Stimulated activated CD4-positive, alpha-beta T cell treated with anti-CD3 and anti-CD28 coated beads, Interleukin-12 subunit alpha, Interleukin-12 subunit beta, amount 100 ng/mL, for 24 hours (primary cell): ENCODE measurements at places on chromosomes 12 and 14.
A peak's percentile ranks its signal among the peaks of the same experiment; 100 is the strongest.

DNA sequence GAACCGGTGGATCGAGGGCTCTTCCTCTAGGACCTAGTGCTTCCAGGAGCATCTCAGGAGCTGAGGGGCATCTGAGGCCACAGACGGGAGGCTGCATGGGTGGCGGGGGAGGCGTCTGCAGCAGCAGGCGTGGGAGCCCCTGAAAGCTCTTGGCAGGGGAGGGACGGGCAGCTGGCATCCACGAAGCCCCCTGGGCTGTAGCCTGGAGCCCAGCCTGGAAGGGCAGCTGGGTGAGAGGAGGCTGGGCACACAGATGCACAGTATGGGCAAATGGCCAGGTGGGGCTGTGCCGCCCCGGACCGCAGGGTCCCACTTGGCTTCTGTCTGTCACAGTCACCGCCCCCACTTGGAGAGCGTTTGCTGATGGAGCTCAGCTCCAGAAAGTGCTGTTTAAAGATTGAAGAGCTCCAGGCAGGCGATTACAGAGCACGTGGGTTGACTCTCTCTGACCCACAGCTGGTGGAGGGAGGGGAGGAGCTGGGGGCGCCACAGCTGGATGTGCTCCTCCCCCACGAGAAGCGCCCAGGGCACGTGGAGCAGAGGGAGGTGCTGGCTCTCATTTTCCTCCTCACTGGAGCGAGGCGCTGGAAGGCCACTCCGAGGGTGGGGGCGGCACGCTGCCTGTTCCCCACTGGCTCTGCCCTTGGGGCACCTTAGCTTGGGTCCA lies 155.0 kb upstream of the C14orf180 start:
- no peak for DNase-seq

DNA sequence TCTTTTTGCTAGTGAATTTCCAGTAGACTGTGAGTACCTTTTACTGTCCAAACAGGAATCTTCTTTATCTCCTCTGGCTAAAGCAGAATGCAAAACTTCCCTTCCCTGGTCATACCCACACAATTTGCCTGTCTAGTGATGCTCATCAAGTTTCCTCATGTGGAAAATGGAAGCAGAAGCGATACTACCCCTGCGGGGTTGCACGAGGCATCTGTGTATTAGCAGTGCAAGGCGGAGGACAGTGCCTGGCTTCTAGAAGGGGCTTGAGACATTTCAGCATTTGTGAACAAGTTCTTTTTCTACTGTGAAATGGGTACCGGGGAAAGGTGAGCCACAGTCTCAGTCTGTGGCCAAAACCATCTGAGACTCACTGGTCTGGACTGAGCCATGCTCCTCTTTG lies 340.9 kb downstream of the AACS start:
- no peak for DNase-seq

DNA sequence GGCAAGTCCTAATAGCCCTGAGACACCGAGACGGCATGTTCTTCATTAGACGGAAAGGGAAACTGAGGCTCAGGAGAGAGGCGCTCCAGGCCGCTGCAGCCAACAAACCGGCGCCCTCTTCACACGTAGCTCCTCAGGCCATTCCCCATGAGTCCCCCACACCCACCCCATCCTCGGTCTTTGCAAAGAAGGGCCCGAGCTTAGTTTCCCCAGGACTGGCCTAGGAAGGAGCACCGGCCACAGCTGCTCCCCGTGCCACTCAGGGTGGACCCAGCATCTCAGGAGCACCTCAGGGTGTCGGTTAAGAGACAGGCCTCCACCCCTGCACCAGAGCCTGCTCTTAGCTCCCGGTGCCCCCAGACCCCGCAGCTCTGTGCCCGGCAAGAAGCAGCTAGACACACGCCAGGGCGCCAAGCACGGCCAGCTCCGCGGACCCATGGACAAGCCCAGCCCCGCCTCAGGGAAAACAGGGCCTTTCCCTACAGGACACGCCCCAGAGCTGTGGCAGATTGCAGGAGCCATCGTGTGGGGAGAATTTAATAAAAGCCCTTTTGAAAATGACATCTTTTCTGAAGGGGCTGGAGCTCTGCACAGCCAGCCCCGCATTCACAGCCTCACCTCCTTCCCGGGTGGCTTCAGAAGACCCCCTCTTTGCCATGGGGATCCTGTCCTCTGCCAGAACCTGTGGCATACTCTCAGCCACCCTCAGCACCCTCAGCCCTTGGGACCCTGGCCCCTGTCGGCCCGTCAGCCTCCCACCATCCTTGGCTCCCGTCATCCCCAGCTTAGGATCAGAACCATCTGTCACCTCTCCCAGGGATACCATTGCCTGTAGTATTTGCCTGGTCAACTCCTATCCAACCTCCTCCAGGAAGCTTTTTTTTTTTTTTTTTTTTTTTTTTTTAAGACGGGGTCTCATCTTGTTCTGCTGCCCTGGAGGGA lies 59.7 kb downstream of the LGMN start:
- no peak for DNase-seq

GRCh38 chr14:55581342-55581771 lies 1.4 kb downstream of the KTN1 start:
- DNase-seq: no peak

- DNase-seq: no peak
Observed at GRCh38 chr14:104586832-104587620, 7.5 kb downstream of the C14orf180 start.

DNA sequence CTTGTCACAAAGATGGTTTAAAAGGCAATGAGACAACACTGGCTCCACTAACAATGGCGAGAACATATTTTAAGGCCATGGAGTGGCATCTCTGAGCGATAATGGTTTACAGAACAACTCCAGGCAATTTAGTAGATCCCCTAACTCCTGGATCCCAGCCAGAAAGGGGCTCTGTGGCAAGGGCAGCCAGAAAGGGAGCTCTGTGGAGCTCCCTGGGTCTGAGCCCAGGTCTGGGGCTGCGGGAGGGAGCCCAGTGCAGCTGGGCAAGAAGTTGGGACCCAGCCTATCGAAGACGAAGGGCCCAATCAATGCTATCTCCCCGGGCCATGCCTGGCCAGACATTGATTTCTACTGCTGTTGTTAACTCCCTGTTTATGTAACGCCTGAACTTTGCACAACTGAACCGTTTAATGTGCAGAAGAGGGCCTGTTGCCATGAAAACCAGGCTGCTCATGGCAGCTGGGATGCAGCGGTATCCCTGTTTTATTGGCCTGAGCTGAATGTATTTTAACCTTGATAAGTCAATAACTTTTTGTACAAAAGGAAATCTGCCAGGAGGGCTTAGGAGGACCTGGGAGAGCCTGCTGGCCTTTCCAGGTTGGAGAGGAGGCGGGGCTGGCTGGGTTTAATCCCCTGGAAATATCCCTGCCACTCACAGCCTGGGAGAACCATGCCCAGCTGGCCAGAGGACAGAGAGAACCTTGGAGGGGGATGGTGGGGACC lies 6.7 kb upstream of the FAM222A start:
- no peak for DNase-seq

GRCh38 chr12:13442457-13442856 lies 245.9 kb downstream of the EMP1 start:
- DNase-seq: no peak

DNA sequence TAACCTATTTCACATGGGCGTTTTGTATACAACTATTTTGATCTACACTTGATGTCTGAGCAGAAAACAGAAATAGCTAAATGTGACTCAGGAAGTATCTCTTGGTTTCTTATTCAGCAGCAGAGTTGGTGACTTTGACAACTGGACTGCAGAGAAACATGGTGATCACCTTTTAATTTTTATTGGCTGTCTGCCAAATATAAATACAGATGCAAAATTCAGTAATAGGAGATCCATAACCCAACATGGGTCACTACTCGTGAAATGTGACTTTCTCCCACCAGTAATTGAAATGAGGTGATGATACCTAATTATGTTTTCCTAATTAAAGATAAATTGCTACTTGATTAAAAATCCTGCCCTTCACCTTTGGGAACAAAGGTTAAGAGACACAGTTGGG lies 487.1 kb downstream of the NELL2 start:
- DNase-seq: no peak

GRCh38 chr14:60242429-60242828 lies 6.6 kb upstream of the PPM1A start:
- DNase-seq: no peak

DNA sequence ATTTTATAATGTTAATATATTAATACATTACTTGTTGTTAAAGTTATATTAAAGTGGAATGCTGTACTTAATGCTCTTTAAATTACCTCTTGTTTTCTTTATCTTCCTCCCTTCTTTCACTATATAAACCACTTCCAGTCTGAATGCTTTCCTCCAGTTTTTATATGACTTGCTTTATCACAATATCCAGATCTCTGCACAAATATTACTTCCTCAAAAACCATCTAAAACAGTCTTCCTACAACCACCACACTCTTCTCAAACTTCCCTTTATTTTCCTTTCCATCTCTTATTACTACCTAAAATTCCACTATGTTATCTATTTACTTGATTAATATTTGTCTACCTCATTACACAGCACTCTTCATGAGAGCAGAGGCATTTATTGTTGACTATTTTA lies 956.6 kb downstream of the LRFN5 start:
- no peak for DNase-seq

GRCh38 chr14:30211326-30211725 lies 283.7 kb upstream of the PRKD1 start:
- DNase-seq: no peak

DNA sequence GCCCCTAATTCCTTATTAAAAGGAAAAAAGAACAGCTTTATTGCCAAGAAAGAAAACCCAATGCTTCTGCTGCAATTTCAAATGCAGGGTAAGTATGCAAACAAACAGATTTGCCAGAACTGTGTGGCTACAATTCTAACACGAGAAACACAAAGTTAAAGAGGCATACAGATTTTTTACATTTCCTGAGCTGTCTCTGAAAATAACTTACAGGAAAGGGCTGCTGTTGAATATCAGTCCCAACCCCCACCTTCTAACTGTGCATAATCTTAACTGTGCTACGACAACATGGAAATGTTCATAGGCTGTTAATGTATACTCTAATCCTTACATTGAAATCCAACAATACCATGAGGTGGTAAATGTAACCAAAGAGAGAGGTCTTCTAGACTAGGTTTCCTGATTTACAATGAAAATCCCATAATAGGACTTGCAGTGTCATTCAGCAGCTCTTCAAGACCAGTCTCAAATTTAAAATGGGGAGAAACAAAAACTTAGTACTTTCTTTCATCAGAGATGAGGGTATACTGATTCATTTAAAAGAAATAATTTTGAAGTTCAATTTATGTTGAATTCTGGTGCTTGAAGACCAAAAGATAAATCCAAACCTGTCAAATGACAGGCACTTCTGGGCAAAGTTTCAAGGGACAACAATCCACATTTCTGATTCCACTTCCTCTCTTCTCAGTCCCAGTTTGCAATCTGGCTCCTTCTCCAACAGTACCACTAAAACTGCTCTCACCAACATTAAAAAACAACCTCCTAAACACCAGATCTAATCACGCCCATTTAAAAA lies 14.4 kb downstream of the FGD6 start:
- no peak for DNase-seq

- DNase-seq: no peak
Observed at GRCh38 chr12:44847403-44847802, 28.7 kb downstream of the NELL2 start.

GRCh38 chr12:94266796-94267536 lies 118.6 kb downstream of the PLXNC1 start:
- DNase-seq: no peak

DNA sequence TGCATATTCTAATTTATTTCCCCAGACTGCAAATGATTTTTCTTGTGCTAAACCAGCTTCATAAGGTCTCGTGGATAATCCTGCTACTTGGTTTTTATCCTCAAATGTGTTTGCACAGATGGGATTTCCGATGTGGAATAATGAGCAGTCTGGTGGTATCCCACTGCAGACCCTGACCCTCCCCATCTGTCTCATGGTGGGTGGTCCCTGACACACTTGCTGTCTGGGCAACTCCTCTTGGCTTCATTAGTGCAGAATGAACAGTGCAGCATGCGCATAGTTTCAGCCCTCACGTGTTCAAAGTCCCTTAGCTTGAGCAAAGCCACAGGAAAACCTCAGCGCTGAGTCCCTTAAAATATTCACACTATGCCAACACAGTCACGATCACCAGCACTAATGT lies 996.5 kb downstream of the AACS start:
- DNase-seq: no peak

DNA sequence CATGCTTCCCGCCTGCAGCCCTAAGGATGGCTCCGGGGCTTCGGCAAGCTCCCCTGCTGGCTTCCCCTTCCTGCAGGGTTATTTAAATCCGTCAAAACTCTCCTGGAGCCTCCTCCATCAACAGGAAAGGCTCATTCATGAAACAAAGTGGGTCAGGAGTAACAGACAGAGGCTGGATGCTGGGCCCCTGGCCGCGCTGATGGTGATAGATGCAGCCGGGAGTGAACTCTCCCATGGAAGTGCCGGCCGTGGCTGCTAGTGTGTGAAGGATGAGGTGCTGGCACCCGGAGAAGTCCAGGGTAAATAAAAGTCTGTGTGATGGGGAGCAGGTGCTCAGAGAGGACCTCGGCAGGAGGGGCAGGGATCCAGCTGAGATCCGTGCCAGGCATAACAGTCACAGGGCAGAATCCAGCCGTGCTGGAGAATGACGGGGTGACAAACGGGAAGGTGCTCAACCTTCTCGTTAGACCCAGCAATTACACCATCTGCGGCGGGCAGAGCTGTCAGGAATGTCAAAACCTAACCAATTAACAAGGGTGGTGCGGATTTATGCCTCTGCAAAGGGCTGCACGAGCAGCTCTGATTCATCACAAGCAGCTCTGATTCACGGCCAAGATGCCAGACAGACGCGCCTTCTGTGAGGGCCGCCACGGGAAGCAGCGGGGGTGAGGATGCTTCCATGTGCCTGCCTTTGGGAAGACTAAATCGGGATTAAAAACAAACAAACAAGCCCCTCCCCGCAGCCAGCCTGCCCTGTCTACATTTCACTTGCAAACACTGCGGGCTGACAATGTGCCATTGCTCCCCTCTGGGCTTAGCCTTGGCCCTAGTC lies 55.6 kb downstream of the SYNE3 start:
- DNase-seq: no peak

GRCh38 chr14:87152693-87153092 lies 840.3 kb downstream of the GALC start:
- no peak for DNase-seq

DNA sequence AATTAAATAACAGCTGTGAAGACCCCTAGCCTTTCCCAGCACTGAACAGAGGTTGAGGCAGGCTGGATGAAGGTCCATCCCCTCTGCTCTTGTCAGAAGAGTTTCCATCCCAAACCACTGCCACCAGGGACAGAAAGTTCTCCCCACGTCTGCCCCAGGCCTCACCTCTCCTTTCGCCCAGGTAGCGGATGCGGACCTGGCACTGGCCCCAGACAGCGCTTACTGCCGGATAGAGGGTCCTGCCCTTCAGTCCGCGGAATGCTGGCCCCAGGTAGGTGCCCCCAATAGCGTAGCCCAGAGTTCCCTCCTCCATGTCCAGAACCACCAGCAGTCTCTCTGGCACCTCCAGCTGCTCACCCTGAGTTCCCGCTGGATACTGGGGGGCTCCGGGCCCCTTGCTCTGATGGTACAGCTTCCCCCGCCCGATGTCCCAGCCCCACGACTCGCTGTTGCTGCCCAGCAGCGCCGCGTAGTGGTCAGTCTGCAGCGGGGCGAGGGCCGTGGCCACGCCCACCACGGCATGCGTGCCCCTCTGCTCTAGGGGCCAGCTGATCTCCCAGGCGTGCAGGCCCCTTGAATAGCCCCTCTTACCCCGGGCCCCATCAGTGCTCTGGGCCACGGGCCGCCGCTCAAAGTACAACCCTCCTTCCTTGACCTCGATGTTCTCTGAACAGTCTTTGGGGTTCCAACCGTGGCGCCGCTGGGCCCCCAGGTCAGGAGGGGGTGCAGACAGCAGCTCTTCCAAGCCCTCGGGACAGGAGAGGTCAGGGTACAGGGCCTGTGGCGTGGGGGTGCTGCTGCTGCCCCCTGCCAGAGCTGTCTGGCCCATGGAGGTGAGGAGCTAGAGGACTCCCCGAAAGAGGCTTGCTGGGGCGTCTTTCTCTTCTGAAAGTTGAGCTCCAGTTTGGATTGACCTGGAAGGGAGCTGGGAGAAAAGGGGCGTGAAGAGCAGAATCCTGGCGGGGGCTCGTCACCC lies 742 bp downstream of the SPSB2 start:
- peak; percentile 84 for DNase-seq
